MCF 10A (cell line): ENCODE measurements at places on chromosomes 5 and 9. TPM values are rescaled to one million over a fixed set of nuclear protein-coding genes. Genes with fewer than 3 reads are reported as not detected.

The SUSD3 gene
- total RNA-seq = not detected in 2 replicates

The F2RL1 gene
- total RNA-seq = 30.7 and 34.9 TPM in 2 replicates

The FGF10 gene
- total RNA-seq = not detected in 2 replicates

The SPINK13 gene
- total RNA-seq = not detected in 2 replicates

The ZNF366 gene
- total RNA-seq = not detected in 2 replicates

The PLPPR1 gene
- not detected in 2 replicates for total RNA-seq

The SHB gene
- 22.3 and 29.6 TPM in 2 replicates for total RNA-seq

DNA sequence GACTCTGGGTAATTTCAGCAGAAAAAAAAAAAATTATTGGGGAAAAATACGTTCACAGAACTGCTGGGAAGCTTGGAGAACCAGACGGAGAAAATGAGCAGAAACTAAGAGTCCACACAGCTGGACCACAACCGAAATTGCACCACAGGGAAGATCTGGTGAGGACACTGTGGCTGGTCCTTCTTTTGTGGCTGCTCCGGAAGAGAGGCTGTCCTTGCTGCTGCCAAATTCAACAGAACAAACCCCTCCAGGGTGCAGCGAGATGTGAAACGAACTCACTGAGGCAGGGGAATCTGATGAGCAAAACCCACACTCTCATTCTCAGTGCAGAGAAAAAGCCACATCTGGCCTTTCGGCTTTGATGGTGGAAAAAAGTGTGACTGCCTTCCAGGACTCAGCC, 200.0 kb downstream of the ACTL7B start:
- no peak overlapping the region for H3K27ac ChIP-seq
- no peak for DNase-seq
- peaks cover 8% of the 10 kb centered on the region for H3K4me1 ChIP-seq
- H3K36me3 ChIP-seq = no peaks in the 10 kb centered on the region
- no peaks in the 10 kb centered on the region for H3K27me3 ChIP-seq
- H3K4me3 ChIP-seq = no peak overlapping the region

DNA sequence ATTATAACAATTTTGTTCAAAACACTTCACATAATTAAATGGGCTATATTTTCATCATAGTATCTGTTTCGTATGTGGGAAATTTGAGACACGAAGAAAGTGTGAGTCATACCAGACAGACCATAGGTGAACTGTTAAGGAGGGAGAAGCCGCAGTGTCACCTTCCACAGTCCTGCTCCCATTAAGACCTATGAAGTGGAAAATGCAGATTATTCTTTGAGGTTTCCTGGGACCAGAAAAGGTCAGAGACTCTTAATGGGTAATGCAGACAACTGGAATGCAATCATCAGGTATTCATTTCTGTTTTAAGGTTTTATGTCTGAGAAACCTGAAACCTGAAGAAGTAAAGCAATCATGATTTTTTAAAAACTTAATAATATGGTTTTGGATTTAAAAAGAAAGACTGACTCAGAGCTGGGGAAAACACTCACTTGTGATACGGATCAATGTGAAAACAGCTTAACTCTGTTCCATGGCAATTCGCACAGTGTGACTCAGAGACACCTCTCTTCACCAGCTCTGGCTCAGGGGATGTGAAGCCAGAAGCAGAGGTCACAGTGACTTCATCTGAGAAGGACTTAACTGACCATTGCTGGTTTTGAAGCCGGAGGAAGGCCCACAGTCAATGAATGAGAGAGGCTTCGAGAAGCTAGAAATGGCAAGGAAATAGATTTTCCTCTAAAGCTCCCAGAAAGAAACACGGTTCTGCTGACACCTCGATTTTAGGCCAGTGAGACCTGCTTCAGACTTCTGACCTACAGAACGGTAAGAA, 17.2 kb upstream of the GCNT1 start:
- no peaks in the 10 kb centered on the region for H3K4me1 ChIP-seq
- H3K27ac ChIP-seq = no peak overlapping the region
- no peaks in the 10 kb centered on the region for H3K27me3 ChIP-seq
- H3K36me3 ChIP-seq = no peaks in the 10 kb centered on the region
- no peak overlapping the region for H3K4me3 ChIP-seq
- DNase-seq = peak; percentile 24

- H3K27me3 ChIP-seq = no peaks in the 10 kb centered on the region
- no peak for DNase-seq
- no peaks in the 10 kb centered on the region for H3K36me3 ChIP-seq
- H3K27ac ChIP-seq = no peak overlapping the region
- H3K4me3 ChIP-seq = no peak overlapping the region
Observed at GRCh38 chr9:29282121-29282520, 1708.8 kb upstream of the C9orf72 start.

GRCh38 chr9:37001459-37001858, 32.6 kb downstream of the PAX5 start:
- no peak overlapping the region for H3K27ac ChIP-seq
- H3K4me3 ChIP-seq = no peak overlapping the region

- no peak overlapping the region for H3K4me3 ChIP-seq
- H3K27me3 ChIP-seq = peaks cover 79% of the 10 kb centered on the region
- no peaks in the 10 kb centered on the region for H3K36me3 ChIP-seq
- peaks cover 5% of the 10 kb centered on the region for H3K4me1 ChIP-seq
Observed at GRCh38 chr5:1391691-1392090, 46.8 kb upstream of the CLPTM1L start.

- peak; percentile 67 for DNase-seq
- H3K36me3 ChIP-seq = no peaks in the 10 kb centered on the region
- H3K27ac ChIP-seq = no peak overlapping the region
Observed at GRCh38 chr5:68460147-68460798, 244.7 kb downstream of the PIK3R1 start.

DNA sequence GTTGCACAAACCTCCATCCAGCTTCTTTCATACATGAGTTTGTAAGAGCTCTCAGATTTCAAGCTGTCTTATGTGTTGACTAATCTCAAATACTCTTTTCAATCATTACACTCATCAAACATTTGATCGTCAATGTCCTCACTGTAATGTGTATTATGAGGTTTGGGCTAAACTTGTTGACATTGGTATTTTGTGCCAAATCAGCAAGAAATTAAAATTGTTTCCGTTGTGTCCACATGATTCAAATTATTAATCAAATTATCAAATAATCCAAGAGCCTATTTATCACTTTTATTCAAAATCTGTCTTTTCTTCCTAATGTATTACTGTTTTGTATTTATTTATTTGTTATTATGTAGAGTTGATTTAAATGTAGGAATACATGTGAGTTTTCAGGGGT, 283.4 kb downstream of the GAS1 start:
- no peak overlapping the region for H3K4me3 ChIP-seq
- peaks cover 10% of the 10 kb centered on the region for H3K4me1 ChIP-seq
- H3K27me3 ChIP-seq = no peaks in the 10 kb centered on the region
- H3K27ac ChIP-seq = no peak overlapping the region

GRCh38 chr9:131593936-131594665, 48.8 kb downstream of the PRRT1B start:
- no peak overlapping the region for H3K4me3 ChIP-seq
- DNase-seq = no peak
- H3K36me3 ChIP-seq = peaks cover 24% of the 10 kb centered on the region
- H3K27ac ChIP-seq = no peak overlapping the region

DNA sequence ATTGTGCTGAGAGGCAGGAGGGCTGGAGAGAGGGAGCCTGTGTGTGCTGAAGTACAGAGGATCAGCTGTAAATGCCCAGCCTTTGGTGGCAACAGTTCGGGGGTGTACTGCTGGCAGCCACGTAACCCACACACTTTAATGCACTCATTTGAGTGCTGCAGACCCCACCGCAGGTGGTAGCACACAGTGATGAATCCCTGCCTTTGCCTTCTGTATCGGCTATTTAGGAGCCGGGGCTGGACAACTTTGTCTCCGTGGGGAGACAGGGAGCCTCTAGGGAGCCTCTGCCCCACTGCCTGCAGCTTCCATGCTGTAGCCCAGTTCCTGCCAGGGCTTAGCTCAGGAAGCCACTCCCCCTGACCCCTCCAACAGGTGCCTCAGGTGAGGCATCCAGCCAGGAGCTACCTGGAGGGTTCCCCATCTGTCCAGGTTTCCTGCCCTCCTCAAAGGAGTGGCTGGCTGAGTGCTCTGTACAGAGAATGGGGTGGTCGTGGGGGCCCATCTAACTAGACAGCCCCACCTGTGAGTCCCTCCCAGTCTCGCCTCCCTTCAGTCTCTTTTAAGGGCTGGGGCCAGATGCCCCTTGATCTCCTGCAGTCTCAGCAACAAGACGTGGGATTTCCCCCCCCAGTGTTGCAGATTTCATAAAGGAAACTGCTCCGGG, 44.5 kb downstream of the SECISBP2 start:
- H3K27ac ChIP-seq = no peak overlapping the region
- no peak for DNase-seq
- H3K36me3 ChIP-seq = peaks cover 38% of the 10 kb centered on the region
- H3K4me3 ChIP-seq = no peak overlapping the region
- no peaks in the 10 kb centered on the region for H3K27me3 ChIP-seq
- H3K4me1 ChIP-seq = no peaks in the 10 kb centered on the region

GRCh38 chr5:59354811-59355210, 538.7 kb downstream of the PDE4D start:
- no peaks in the 10 kb centered on the region for H3K4me1 ChIP-seq
- no peak overlapping the region for H3K4me3 ChIP-seq
- peaks cover 5% of the 10 kb centered on the region for H3K36me3 ChIP-seq
- no peaks in the 10 kb centered on the region for H3K27me3 ChIP-seq

DNA sequence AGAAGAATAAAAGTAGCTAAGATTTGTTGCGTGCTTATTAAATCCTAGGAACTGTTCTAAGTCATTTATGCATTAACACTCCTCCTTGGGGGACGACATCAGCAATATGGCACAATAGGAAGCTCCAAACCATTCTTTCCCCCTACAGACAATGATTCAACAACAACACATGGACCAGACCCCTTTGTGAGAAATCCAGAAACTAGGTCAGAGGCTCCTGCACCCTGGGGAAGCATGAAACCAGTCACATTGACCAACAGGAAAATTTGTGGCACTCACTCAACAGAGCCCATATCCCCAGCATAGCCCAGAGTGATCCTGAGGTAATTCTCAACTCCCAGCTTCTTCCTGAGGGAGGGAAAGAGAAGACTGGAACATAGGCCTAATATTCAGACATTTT, 294.4 kb downstream of the HINT1 start:
- peaks cover 13% of the 10 kb centered on the region for H3K4me1 ChIP-seq
- no peaks in the 10 kb centered on the region for H3K27me3 ChIP-seq
- DNase-seq = no peak

- no peaks in the 10 kb centered on the region for H3K4me1 ChIP-seq
- peaks cover 53% of the 10 kb centered on the region for H3K36me3 ChIP-seq
- H3K27ac ChIP-seq = no peak overlapping the region
Observed at GRCh38 chr5:150399524-150400211, 13.0 kb downstream of the CD74 start.

DNA sequence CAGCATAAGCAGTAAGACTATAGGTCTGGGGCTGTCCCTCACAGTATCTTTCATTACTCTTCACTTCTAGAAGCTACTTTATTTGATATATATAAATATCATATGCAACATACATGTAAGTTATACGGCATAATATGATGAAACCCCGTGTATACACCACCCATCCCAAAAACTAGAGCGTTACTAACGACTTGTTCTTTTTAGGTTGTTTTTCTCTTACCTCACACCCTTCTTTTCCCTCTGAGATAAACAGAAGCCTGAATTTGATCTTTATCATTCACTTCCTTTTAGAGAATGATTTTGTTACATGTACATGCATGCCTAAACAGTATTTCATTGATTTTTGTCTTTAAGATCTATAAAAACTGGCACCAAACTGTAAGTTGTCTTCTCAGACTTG, 3.7 kb downstream of the TRMO start:
- H3K36me3 ChIP-seq = peaks cover 35% of the 10 kb centered on the region
- H3K4me1 ChIP-seq = peaks cover 19% of the 10 kb centered on the region
- no peak overlapping the region for H3K4me3 ChIP-seq
- DNase-seq = no peak
- no peaks in the 10 kb centered on the region for H3K27me3 ChIP-seq

DNA sequence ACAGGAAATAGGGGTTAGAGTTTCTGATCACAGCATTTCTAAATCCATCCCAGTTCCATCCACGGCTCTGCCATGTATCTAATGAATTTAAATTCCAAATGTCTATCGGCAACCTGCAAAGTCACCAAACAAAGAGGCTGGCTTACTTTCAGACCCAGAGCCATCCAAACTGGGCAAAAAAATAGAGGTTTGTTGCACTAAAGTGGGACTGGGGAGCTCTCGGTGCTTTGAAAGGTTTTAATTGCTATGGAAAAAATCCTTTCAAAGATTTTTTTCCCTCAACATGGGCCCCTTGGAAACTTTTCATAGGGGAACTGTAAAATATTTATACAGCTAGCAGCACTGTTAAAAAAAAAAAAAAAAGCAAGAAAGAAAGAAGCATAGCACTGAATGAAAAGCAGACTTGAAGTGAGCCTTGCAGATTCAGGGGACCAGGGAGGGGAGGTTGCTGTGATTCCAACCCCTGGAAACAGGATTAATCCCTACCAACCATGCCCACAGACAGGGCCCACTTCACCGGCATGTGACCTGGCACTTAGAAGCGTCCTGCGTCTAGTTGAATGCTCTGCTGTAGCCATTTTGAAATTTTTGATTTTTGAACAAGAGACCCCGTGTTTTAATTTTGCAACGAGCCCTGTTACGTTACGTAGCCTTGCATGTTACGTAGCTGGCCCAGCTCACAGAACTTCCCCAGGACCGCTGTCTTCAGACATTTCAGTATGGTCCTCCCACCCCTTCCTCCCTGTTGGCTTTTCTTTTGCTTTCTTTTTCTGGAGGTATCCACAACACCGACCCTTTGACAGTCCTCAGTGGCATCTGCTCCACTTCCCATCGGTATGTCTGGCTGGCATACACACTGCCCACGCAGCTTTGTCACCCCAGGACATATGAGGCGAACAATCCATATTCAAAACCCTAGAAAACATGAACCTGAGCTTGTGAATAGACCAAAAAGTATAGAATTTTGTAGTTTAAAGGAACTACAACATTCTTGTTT, 105.3 kb upstream of the NFIB start:
- no peaks in the 10 kb centered on the region for H3K36me3 ChIP-seq
- H3K4me3 ChIP-seq = no peak overlapping the region
- no peak for DNase-seq
- peaks cover 8% of the 10 kb centered on the region for H3K4me1 ChIP-seq

DNA sequence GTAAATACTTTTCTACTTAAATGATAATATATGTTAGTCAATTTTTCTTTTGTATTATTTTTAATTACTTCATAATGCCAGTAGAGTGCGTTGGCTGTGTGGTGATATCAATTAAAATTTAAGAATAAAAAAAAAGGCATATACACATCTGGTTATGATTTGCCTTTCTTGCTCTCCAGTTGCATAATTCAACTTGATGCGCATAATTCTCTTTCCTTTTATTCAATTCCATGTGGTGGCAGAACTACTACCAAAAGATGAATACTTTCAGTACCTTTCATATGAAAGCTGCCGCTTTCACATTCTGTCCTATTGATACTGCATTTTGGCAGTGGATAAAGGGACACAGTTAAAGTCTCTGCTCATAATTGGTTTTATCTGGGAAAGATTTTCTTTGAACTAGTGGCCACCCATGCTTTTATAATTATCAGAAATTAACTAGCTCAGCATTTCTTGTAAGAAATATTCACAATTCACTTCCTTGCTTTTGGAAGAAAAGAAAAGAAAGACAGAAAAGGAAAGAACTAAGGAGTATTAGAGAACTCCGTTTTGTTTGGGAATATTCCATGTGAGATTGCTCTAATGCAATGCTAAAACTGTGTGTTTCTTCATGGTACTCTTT, 12.3 kb upstream of the ADGRV1 start:
- peaks cover 89% of the 10 kb centered on the region for H3K27me3 ChIP-seq
- no peak for DNase-seq
- no peaks in the 10 kb centered on the region for H3K36me3 ChIP-seq
- H3K4me3 ChIP-seq = no peak overlapping the region
- H3K27ac ChIP-seq = no peak overlapping the region
